ENCODE measurements at places on chromosomes 7 and 10.

DNA sequence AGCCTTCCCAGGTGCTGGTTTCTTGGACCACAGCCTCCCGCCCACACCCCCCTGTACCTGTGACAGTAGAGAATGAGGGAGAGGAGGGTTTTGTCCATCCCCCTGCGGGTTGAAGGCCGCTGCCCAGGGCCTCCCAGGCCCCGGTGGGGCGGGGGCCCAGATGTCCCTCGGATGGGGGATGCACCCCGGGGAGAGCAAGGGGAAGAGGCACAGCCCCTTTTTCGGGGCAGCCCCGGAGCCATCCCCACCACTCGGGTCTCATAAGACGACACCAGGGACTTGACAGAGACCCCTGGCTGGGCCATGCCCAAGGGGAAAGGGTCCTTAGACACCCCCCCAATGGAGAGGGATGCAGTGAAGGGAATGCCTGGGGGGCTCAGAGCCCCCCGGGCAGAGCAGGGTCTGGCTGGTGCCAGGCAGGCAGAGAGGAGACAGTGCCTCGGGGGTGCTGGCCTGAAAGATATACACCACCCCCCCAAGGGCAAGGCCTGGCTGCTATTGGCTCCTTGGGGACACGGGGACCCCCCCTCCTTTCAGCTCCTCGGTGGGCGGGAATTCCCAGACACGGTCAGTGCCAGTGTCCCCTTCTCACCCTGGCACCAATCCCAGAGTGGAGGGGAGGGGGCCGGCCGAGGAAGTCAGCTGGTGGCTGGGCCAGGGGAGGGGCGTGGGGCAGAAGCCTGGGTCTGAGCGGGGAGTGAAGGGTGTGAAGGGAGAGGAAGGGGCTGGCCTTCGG is 3.7 kb upstream of the SPACDR start:
- no peak for DNase-seq

DNA sequence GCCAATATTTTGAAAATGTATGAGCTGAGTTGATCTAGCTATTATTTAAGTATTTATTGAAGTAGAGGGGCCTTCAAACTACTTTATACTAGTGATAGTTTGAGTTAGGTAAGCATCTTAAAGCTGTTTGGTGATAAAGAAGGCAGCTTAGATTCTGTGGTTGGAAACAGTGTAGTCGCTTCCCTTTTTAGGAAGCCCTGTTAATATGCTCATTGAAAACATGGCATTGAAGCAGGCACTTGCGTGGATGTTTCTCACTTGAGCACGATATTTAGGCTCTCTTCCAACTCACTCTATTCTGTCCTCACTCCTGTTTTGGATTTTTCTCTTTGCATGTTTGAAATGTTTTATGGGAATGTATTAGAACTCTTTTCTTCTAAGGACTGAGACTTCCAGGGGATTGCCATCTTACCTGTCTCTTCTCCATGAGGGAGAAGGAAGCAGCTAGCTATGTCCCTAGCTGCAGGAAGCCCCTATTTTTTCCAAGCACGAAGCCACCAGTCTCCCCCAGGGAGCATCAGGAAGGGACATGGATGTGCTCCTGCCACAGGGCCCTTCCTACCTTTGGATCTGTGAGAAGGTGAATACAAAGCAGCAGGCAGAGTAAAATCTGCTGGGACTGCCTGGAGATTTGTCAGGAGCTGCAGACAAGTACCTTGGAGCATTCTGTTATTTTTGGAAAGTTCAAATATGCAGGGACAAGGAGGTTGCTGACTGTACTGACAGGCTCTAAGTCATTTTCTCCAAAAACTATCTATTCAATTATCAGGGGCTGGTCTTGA is 22.0 kb upstream of the BMPR1A start:
- no peak for DNase-seq

DNA sequence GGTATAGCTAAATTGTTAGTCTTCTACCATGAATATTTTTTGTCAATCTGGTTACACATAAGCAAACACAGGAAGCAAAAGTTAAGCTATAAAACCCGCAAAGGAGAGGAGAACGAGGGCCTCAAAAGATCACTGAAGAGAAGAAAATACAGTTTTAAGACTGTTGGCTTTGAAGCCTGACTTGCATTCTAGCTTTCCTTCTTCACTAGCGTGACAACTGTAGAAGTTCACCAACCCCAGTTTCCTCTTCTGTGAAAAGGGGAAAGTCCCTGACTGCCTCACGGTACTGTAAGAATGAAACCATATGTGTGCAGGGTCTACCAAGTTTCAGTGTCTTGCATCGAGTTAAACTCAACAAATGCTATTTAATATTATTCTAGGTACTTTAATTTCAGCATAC is 7.5 kb upstream of the LRRN3 start:
- DNase-seq = peak; percentile 29

GRCh38 chr10:32072025-32072800 is 16.0 kb upstream of the KIF5B start:
- no peak for DNase-seq

GRCh38 chr7:132029369-132030085 is 473.1 kb upstream of the PODXL start:
- no peak for DNase-seq

DNA sequence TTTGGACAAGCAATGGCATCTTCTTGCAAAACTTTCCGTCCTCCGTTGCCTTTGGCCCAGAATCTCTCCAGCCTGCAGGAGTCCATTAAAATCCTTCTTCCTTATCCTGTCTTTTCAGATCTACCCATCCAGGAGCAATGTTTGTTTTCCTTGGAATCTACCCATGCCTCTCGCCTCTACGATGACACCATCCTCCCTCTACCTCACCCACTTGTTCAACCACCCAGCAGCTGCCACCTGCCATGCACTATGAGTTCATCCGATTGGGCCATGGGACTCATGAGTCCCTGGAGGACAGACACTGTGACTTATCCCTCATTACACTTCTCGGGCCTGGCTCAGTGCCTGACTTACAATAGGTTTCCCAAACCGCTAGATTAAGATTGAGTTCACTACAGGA is 26.8 kb upstream of the MGMT start:
- DNase-seq = no peak

DNA sequence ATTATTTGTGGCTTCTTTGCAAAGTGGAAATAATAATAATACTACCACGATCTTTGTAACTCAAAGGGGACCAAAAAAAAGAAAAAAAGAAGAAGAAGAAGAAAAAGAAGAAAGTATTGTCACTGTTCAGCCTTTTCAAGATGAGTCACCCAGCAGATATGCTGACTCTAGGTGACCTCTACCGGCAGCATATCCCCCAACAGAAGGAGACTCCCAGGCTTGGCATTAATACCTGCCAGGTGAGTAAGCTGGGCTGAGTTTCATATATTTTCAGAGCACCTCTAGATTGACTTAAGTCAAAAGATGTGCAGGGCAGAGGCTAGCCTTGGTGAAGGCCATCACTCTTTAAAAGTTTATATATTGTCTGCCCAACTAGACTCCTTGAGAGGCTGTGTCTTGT is 30.4 kb upstream of the GPR26 start:
- no peak for DNase-seq

- no peak for DNase-seq
These were observed 2.9 kb downstream of the ELFN1 start for GRCh38 chr7:1672851-1673486.

DNA sequence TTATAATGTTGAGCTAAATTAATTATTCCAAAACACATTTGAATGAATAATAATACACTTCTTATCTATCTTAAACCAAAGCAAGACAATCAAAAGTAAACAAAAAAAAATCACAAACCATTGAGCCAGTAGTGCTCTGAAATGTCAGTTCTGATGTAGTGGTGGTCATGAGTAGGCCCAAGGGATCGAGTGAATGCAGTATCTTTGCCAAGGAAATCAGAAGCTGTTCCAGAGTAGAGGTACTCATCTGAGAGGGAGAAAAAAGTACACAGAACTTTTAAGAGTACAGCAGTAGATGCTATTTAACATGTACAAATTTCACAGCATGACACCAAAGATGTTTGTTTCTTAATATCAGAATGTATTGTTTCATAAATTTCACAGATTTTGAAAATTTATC is 121.5 kb downstream of the SEMA3D start:
- no peak for DNase-seq

DNA sequence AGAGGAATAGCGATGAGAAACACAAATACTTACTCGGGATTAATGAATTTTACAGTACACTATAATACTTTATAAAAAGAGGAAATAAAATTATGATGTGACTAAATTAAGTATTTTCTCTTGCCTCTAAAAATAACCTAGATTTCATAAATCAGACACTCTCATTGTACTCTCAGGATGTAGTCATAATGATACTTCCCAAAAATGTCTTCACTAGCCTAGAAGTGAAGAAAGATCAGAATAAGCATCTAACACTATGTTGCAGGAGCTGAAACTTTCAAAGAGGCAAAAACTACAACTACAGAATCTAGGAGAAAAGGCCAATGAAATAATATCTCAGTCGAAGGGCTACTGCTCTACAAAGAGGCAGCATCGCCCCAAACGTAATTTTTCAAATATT is 49.4 kb downstream of the DNAJC1 start:
- DNase-seq = no peak

GRCh38 chr10:11169976-11170375 is 152.3 kb downstream of the CELF2 start:
- DNase-seq = no peak

DNA sequence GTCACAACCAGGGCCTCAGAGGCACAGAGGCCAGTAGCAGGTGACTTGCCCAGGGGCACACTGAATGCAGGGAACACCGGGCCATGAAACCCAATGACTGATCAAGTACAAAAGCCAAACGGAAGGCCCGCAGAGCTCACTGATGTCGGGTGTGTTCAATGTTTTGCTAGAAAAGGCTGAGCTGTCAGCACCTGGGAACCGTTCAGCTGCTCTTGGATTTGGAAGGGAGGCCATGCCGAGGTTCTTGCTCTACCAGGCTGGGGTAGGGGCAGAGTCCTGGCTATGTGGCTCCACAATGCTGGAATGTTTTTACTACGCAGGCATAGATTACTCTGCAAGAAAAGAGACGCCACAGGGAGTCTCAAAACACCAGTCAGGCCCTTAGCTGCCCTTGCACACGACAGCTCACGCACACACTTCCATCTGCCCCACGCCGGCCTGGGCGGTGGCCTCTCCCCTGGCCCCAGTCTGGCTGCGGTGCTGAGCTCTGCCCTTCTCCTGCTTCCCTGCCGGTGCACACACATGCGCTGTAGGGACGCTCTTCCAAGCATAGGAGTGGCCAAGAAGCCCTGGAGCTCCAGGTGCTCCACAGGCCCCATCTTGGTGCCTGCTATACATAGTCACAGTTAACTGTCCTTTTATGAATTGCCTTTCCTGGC is 79.9 kb downstream of the ZRANB1 start:
- no peak for DNase-seq

- DNase-seq = no peak
These were observed 35.4 kb downstream of the TLL2 start for GRCh38 chr10:96478355-96478754.

- DNase-seq = no peak
These were observed 19.8 kb downstream of the ZNF467 start for GRCh38 chr7:149753375-149754233.

DNA sequence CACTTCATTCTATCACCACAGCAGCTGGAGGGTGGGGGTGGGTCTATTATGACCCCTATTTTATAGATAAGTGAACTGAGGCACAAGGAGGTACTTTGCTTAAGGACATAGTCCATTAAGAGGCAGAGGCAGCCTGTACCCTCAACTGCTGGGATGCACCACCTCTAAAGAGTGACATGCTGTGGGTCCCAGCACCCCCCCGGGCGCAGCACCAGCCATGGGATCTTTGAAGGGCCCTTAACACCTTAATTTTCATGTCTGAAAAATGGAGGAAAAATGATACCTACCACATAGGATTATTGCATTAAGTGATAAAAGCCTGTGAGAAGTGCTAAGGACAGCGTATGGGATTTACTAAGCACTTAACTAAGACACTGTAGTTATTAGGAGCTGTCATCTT is 15.4 kb downstream of the ADCYAP1R1 start:
- no peak for DNase-seq

GRCh38 chr10:74099836-74100235 is 50.8 kb downstream of the AP3M1 start:
- no peak for DNase-seq

GRCh38 chr7:138354066-138354465 is 106.0 kb upstream of the TRIM24 start:
- no peak for DNase-seq
